ENCODE measurements at places on chromosomes 11 and 22.

GRCh38 chr11:85423316-85423715 is 203.8 kb downstream of the DLG2 start:
- DNase-seq: no peak

DNA sequence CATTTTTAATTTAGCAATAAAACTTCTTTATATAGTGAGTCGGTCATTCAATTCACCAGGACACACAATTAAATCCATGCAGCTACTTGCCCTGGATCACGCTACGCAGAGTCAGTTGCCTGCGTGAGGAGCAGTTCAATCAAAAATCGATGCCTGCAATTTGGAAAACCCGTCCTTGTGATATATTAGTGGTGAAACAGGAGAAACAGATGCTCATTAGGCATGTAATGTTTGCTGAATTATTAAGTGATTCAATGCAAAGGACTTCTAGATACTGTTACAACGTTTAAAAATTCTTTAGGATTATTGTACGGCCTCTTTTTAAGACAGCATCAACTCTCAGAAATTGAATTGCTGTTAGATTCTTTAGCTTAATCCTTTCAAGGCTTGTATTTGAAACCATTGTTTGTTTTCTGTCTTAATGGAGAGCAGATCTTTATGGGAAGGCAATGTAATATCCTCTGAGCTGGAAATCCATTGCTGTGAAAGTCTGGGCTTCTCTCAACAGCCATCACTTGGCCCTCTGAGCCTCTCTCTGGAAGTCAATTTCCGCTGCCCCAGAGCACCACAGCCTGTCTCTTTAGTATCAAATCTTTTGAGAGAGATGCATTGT is 20.1 kb upstream of the PAMR1 start:
- no peak for DNase-seq

DNA sequence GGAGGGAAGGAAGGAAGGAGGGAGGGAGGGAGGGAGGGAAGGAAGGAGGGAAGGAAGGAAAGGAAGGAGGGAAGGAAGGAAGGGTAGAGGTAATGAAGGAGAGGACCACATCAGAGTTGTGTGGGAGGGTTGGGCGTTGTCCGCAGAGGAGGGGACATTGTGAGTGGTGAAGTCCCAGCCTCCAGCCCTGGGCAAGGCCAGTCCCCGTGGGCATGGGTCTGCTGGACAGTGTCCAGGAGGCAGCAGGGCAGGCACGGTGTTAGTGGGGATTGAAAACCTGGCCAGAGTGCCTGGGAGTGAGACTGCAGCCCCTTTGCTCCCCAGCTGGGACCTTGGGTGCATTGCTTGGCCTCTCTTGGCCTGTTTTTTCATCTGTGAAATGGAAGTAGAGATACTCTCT is 1462.3 kb downstream of the BRD1 start:
- no peak for DNase-seq

DNA sequence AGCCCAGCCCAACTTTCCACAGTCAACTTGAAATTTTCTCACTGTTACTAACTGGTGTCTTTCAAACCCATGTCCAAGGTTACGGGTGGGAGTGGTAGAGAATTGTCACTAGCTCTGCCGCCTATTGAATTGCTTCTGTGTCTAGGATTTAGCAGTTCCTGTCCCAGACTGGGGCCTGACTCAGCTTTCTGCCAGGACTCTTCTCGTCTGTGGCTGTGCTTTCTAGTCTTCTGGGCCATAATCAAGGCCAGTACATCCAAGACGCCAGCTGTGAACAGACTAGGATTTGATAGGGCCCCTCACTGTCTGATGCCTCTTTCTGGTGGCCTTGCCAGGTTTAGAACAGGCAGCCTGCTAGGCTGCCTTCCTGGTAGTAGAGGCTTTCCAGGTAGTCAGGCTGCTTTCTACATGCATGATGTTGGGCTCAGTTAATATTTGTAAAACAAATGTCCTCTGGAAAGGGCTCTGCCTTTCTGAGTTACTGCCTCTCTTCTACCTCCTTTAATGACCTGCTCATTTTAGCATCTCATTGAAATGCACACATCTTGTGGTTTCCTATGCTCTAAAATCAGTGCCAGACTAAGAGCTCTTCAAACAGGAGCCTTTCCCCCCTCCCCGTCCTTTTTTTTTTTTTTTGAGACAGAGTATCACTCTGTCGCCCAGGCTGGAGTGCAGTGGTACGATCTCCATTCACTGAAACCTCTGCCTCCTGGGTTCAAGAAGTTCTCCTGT is 13.1 kb upstream of the HIKESHI start:
- peak; percentile 73 for DNase-seq

- no peak for DNase-seq
Measured at GRCh38 chr22:24894220-24894975, 52.1 kb downstream of the LHFPL7 start.

GRCh38 chr11:115564851-115565250 is 60.6 kb upstream of the CADM1 start:
- DNase-seq: no peak

DNA sequence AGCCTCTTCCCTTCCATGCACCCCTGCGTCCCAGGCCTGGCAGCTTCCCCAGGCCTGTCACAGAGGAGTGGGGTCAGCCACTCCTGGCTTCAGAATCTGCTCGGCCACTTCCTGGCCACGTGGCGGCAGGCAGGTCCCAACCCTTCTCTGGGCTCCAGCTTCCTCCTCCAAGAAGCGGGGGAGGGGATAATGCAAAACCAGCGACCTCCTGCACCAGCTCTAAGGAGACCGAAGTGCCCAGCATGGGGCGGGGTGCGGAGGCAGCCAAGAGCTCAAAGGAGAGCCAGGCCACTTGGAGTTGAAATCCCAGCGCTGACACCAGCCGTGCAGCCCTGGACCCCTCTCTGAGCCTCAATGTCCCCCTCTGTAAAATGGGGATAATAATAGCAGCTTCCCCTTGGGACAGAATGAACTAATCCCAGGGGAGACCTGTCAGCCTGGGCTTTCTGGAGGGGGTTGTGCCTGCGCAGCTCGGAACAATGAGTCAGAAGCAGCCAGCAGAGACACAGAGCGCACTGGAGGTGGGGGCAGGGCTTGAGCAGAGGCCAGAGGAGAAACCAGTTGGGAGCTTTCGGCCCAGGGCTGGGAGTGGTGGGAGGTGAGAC is 22.8 kb upstream of the PICK1 start:
- no peak for DNase-seq

DNA sequence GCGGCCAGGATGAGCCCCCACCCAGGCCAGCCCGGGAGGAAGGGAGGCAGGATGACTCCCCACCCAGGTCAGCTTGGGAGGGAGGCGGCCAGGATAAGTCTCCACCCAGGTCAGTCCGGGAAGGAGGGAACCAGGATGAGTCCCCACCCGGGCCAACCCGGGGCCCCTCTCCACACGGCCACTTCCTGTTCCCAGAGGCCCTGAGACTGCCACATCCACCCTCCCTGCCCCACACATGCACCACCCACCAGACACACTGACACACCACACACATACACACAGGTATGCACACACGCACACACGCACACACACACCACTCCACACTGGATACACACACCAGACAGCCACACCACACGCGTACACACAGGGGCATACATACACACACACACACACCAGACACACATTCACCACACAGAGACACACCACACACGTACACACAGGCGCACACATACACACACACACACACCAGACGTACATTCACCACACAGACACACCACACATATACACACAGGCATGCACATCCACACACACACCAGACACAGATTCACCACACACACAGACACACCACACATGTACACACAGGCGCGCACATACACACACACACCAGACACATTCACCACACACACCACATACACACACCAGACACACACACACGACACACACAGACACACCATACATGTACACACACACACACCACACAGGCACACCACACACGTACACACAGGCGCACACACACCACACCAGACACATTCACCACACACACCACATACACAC is 84.9 kb upstream of the PRR5 start:
- no peak for DNase-seq

GRCh38 chr22:30186510-30186909 is 60.0 kb downstream of the LIF start:
- no peak for DNase-seq

- DNase-seq: peak; percentile 28
Measured at GRCh38 chr11:68460741-68461574, at the start of gene PPP6R3. Gene PPP6R3 (plus strand): TSS chr11:68460752. CDS start chr11:68537665, 76,913 bp downstream.

- peak; percentile 24 for DNase-seq
Measured at GRCh38 chr11:2074266-2074825, 64.8 kb downstream of the IGF2 start.

GRCh38 chr11:73376803-73377629 is 817 bp downstream of the RELT start:
- DNase-seq: peak; percentile 82

- DNase-seq: no peak
Measured at GRCh38 chr11:73317373-73317772, 9.3 kb downstream of the ARHGEF17 start.

GRCh38 chr11:60966890-60967289 is 4.6 kb upstream of the CD6 start:
- DNase-seq: no peak

- no peak for DNase-seq
Measured at GRCh38 chr11:10526974-10527918, 13.7 kb downstream of the RNF141 start.

DNA sequence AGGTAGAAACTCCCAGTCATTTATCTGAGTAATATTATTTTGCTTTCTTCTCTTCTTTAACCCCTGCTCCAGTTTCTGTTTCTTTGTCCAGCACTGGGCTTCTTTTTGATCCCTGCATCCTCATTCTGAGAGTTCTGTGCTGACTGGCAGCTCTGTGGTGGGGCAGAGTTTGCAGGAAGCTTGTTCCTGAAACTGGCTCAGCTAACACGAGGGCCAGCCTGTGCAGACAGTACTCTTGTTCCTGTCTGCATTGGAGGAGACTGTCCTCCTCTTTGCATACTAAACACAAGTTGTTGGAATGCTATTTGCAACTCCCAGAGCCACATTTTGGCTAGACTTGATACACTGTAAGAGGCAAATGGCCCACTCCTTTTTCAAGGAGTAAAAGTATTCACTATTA is 93.1 kb upstream of the HORMAD2 start:
- DNase-seq: no peak

DNA sequence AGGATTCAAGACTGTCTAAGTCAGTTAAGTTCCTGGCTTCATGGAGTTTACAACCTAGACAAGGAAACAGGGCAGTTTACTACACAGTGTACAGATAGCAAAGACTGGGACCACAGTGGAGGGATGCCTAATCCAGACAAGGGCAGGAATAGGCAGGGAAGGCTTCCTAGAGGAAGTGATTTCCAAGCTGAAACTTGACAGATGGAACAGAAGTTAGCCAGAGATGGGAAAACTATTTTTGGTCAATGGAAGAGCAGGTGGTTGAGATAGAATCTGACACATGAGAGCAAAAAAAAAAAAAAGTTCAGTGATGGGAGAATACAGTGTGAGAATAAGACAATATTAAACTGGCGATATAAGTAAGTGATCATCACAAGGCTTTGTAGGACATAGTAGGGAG is 1.3 kb downstream of the COA4 start:
- no peak for DNase-seq

DNA sequence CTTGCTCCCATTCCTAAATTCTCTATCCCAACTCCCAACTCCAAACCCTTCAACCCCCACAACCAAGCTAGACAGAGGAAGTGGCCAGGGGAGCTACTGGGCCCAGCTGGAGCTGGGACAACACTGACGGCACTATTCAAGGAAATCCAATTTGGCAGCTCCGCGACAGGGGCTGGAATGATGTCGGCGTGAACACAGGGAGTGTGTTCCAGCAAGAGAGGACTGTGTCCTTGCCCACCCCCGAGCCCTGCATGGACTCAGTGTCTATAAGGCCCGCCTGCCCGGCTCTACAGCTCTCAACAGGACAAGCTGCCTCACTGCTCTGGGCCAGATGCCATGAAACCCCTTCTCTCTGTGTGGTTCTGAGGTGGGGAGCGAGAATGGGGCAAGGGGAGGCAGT is 11.3 kb downstream of the PCSK7 start:
- DNase-seq: no peak

GRCh38 chr11:10818594-10818993 is 9.9 kb upstream of the EIF4G2 start:
- DNase-seq: no peak

- DNase-seq: no peak
Measured at GRCh38 chr11:77353131-77353530, 51.6 kb upstream of the GDPD4 start.

- DNase-seq: no peak
Measured at GRCh38 chr22:17337639-17338038, 31.6 kb upstream of the CECR2 start.

- no peak for DNase-seq
Measured at GRCh38 chr11:34613015-34613414, 7.9 kb upstream of the EHF start.

DNA sequence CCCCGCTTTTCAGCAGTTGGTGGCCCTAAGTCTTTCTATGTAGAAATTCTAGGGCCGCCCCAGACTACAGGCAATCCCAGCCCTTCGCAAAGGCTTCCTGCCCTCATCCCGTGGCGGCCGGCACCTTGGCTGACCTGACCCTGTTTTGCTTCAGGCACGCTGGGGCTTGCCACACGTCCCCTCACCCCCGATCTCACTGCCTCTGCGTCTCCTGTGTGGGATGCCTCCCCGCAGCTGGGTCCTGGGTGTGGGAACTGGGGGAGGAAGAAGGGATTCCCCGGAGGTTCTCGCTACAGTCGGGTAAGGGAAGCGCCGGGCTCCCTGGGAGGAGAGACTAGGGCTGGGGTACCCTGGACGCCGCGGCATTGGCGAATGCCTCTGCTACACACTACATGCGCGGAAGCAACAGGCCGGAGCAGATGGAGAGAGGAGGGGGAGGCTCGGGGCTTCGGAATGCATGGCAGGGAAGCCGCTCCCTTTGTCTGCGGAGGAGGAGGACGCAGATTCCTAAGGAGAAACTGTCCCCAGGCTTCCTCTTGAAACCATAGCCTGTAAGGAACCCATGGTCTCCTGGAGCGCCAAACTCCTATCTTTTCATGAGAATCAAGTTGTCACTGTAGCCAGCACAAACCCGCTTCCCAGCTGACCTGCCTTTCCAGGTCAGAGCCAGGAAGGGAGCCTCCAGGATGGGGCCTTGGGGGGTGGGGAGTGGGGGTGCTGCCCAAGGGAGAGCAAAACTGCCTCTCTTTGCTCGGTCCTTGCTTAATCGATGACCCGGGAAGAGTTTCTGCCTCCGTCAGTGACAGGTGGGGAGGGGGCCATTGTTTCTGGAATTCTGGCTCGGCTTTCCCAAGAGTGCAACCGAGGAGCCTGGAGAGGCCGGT is 1.4 kb downstream of the DTX4 start:
- DNase-seq: peak; percentile 21

DNA sequence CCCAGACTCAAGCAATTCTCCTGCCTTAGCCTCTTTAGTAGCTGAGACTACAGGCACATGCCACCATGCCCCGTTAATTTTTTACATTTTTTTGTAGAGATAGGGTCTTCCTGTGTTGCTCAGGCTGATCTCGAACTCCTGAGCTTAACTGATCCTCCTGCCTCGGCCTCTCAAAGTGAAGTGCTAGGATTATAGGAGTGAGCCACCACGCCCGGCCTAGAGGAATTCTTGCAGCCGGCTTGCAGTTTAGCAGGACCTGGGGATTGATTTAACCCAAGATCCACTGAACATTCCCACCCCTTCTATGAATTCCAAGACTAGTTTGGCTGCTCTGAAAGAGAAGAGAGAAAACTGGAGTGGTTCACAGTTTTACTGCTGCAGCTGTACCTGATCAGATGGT is 63.3 kb upstream of the TNRC6B start:
- no peak for DNase-seq

- no peak for DNase-seq
Measured at GRCh38 chr11:16278273-16278672, 78.1 kb downstream of the SOX6 start.

- no peak for DNase-seq
Measured at GRCh38 chr22:45932071-45932470, 44.9 kb downstream of the WNT7B start.

GRCh38 chr22:49992921-49993648 is 19.5 kb downstream of the IL17REL start:
- peak; percentile 83 for DNase-seq

GRCh38 chr11:124467381-124467927 is 22.0 kb upstream of the OR8B8 start:
- no peak for DNase-seq

Measured in activated CD4-positive, alpha-beta memory T cell treated with anti-CD3 and anti-CD28 coated beads for 36 hours (primary cell).